Airway epithelial cell (primary cell): ENCODE measurements at places on chromosomes 6 and 20. TPM values are rescaled to one million over a fixed set of nuclear protein-coding genes. Genes with fewer than 3 reads are reported as not detected.

NNAT gene
- 1.3 and 1.8 TPM in 2 replicates for total RNA-seq

PGBD1 gene
- total RNA-seq: 1.1 and 2.8 TPM in 2 replicates

TMC2 gene
- total RNA-seq: not detected in 2 replicates

HDAC2 gene
- total RNA-seq: 58.6 and 80.4 TPM in 2 replicates

MDFI gene
- 270 and 324 TPM in 2 replicates for total RNA-seq

CNR1 gene
- not detected in 2 replicates for total RNA-seq

GNMT gene
- not detected in 2 replicates for total RNA-seq

PGC gene
- total RNA-seq: not detected in 2 replicates

VNN1 gene
- not detected in 2 replicates for total RNA-seq

SLPI gene
- 466 and 502 TPM in 2 replicates for total RNA-seq

MC3R gene
- not detected in 2 replicates for total RNA-seq

TCP11 gene
- not detected in 2 replicates for total RNA-seq

SRMS gene
- total RNA-seq: 0.35 TPM in 1 of 2 replicates, not detected in the other

COMMD7 gene
- total RNA-seq: 9.9 and 23.6 TPM in 2 replicates

HTR1B gene
- total RNA-seq: 0.49 and 0.70 TPM in 2 replicates

PSMF1 gene
- 106 and 131 TPM in 2 replicates for total RNA-seq

SLC35F1 gene
- not detected in 2 replicates for total RNA-seq

CGA gene
- not detected in 2 replicates for total RNA-seq

KCNK15 gene
- total RNA-seq: not detected in 2 replicates

ACSS1 gene
- total RNA-seq: 1.3 and 2.8 TPM in 2 replicates

ULBP1 gene
- 0.05 and 0.28 TPM in 2 replicates for total RNA-seq

SERPINB6 gene
- total RNA-seq: 64.1 and 76.5 TPM in 2 replicates

MEI4 gene
- not detected in 2 replicates for total RNA-seq

TTK gene
- 17.6 and 22.0 TPM in 2 replicates for total RNA-seq

BEND6 gene
- total RNA-seq: 0.23 and 0.28 TPM in 2 replicates

KCNQ5 gene
- 1.5 and 3.0 TPM in 2 replicates for total RNA-seq

CARMIL1 gene
- total RNA-seq: 10.7 and 17.6 TPM in 2 replicates

CALHM6 gene
- total RNA-seq: 2.4 and 3.1 TPM in 2 replicates

BPIFA1 gene
- 0.35 and 0.42 TPM in 2 replicates for total RNA-seq

GPR6 gene
- not detected in 2 replicates for total RNA-seq

BPIFB1 gene
- not detected in 2 replicates for total RNA-seq

C6orf141 gene
- total RNA-seq: 13.3 and 14.0 TPM in 2 replicates

PROKR2 gene
- not detected in 2 replicates for total RNA-seq

DLL1 gene
- 31.3 and 31.9 TPM in 2 replicates for total RNA-seq

CALHM5 gene
- total RNA-seq: under 0.01 and 0.07 TPM in 2 replicates

ZC3H12D gene
- not detected in 2 replicates for total RNA-seq

FERMT1 gene
- total RNA-seq: 26.7 and 37.3 TPM in 2 replicates

MYMX gene
- 0.21 TPM in 1 of 2 replicates, not detected in the other for total RNA-seq
